ENCODE measurements at places on chromosomes 4 and X.

DNA sequence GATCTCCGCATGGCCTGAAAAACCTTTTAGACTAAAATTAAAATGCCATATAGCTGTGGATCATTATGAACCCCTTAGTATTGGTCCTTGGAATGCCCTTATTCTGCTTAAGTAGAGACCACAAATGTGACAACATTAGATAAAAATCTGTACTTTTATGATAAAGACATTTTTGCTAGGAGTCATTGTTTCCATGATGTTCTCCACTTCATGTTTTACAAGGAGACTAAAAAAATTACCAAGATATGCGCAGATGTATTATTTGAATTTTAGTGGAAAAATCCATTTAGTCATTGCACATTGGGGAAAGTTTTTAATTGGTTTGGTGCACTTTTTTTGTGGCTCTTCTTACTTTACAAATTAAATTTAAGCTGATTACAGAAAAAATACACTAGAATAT lies 85.1 kb upstream of the HPRT1 start:
- no peak for DNase-seq

DNA sequence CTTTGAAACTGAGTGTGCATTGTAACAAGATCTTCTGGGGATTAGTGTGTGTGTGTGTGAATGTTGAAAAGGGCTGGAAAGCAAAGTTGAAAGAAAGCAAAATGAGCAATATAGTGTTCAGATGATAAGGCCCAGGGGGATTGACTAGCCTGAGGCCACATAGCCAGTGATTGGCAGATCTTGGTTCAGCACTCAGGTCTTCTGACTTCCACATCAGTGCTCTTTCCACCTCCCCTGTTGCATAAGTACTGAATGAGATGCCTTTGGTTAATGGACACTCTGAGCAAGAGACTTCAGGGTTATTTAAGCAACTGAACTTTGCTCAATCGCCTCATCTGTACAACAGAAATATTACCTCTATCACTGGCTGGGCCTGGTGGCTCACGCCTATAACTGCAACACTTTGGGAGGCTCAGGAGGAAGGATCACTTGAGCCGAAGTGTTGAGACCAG lies 120.4 kb downstream of the TMEM164 start:
- no peak for DNase-seq

DNA sequence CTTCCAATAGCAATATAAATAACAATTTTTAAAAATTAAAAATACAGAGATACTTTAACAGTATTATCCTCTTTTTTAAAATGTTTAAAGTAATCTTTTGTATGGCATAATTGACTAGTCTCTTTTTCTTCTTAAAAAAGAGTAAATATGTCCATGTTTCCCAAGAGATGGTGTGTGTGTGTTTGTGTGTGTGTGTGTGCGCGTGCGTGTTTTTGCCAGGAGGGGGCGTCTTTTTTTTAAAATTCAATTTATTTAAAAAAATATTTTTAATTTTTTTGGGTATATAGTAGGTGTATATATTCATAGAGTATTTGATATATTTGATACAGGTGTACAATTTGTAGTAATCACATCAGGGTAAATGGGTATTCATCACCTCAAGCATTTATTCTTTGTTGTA lies 1073.7 kb downstream of the PCDH7 start:
- DNase-seq, result no peak

DNA sequence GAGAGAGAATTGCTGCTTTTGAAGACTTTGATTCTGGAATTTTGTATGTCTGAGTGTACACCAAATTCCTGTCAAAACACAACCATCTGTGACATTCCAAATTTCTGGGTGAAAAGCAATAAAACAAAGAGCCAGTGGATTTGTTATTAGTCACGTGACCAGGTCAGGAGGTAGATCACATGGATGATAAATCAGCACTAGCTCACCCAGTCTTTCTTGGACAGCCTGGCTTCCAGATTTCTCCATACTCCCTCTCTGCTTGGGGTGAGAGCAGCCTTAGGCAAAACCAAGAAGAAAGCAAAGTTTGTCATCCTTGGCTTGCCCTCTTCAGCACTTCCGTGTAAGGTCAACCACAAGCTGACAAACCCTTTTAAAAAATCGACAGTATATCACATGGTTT lies 194.2 kb downstream of the CLCN4 start:
- no peak for DNase-seq

- DNase-seq, result no peak
These were observed 81.7 kb downstream of the ZC4H2 start for GRCh38 chrX:64894454-64895038.

GRCh38 chrX:2450681-2451080 lies 50.1 kb downstream of the DHRSX start:
- DNase-seq, result no peak

- no peak for DNase-seq
These were observed 29.8 kb downstream of the PIGG start for GRCh38 chr4:528835-529234.

DNA sequence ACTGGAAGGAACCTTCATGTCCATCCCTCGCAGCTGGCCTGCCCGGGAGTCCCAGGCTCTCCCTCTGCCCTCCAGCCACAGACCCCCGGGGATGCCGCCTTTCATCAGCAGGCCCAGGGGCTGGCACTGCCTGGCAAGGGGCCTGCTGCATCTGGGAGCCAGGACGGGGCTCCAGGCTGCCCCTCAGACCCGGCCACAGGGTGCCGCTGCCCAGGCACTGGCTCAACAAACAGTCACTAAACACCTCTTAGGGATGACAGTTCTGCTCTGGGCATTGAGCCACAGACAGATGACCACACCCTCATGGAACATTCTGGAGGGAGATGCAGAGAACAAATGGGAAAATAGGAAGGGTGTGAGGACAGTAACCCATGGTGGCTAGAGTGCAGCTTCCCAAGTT lies 109.3 kb downstream of the HMX1 start:
- no peak for DNase-seq

DNA sequence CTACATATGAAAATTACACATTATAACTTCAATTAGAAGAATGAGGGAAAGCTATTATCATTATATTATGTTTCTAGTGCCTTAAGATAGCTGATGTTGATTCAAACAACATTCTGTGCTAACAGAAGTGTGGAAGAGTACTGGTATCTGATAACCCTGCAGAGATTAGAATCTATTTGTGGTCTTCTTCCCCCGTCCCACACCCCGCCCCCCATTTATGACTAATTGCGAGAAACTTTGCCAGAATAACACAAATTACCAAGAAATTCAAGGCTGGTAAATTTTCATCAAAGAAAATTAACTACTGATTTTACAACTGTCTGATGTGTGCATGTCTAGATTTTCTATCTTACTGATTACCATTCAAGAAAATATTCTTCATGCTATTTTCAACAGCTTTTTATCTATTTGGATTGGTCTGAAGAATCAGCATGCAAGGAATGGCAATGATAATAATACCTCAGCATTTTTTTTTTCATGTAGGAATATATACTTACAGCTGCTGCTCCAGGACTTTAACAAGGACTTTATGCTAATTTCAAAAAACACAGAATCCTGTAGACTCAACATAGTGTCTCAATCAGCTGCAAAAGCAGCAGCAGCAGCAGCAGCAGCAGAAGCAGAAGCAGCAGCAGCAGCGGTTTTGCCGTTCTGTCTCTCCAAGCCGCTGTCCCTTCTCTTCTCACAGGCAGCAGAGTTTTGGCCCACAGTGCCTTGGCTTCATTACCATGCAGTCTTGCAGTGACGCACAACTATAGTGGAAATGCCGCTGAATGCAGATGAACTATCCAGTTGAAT lies 126.7 kb downstream of the FRYL start:
- DNase-seq, result no peak

GRCh38 chrX:107750861-107751445 lies 24.6 kb downstream of the TSC22D3 start:
- DNase-seq, result no peak

DNA sequence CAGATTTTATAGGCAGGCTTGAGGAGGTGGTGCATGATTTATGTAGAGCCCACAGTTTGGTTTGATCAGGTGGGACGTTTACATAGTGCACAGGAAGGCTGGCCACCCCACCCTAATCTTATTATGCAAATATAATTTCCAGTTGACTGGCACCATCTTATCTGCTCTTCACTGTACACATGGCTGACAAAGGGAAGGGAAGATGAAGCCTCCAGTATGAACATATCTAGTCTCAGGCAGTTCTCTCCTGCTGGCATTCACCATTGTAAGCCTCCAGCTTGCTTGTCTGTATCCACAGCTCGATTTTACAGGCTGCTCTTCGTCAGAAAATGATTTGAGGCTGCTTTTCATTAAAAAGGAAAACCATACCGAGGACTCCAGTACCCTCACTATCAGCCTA lies 278.3 kb downstream of the TECRL start:
- DNase-seq, result no peak

GRCh38 chrX:124476562-124476961 lies 130.2 kb downstream of the SH2D1A start:
- DNase-seq, result no peak

- DNase-seq, result no peak
These were observed 167.5 kb upstream of the BOD1L1 start for GRCh38 chr4:13794819-13795565.

DNA sequence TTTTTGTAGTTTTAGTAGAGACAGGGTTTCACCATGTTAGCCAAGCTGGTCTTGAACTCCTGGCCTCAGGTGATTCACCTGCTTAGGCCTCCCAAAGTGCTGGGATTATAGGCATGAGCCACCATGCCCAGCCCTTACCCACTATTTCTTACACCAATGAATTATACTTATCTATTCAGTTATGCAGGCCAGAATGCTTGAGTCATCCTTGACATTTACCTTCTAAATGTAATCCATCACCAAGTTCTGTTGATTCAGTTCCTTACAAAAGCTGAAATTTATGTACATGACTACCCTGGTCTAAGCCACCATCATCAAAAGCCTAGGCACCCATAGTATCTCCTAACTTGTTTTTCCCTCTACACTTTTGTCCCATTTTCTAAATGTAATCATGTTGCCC lies 585.7 kb downstream of the IL15 start:
- DNase-seq, result no peak

- DNase-seq, result no peak
These were observed 12.2 kb downstream of the ITIH6 start for GRCh38 chrX:54785901-54786300.

DNA sequence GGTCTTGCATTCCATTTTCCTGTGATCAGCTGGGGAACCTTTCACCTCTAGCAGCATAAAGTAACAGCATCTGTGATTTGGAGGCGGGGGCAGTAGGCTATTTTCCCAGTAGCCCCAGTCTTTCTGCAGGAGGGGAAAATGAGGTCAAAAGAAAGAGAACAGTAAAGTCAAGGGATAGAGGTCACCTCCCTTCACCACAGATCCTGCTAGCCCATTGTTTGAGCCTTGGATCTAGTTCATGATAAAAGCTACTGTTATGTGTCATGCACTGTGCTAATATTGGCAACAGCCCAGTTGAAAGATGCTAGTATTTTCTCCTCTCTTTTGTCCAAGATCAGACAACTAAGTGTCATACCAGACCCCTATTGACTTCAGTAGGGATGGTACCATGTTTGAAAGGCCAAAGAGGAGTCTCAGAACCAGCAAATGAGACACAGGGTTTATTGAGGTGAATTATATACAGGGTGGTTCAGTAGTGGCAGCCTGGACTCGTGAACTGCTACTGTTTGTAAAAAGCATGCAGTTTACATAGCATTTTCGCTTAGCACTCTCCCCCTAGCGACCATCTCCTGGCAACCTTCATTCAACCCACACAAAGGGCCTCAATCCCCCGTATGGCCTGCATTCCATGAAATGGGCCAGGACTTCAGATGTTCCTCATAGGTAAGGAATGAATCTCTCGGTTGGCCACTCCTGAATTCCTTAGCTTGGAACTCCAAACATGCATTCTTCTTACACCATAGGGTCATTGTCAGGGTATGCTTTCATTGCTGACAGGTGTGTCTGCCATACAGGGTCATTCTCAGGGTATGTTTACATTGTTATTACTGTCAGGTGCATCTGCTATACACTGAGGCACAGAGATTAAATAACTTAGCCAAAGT lies 170.0 kb upstream of the FRMPD4 start:
- DNase-seq, result no peak

GRCh38 chr4:52643785-52644244 lies 15.3 kb downstream of the USP46 start:
- no peak for DNase-seq

GRCh38 chrX:7614616-7615015 lies 228.4 kb upstream of the VCX start:
- no peak for DNase-seq

GRCh38 chrX:122440832-122441231 lies 743.2 kb upstream of the GRIA3 start:
- no peak for DNase-seq

DNA sequence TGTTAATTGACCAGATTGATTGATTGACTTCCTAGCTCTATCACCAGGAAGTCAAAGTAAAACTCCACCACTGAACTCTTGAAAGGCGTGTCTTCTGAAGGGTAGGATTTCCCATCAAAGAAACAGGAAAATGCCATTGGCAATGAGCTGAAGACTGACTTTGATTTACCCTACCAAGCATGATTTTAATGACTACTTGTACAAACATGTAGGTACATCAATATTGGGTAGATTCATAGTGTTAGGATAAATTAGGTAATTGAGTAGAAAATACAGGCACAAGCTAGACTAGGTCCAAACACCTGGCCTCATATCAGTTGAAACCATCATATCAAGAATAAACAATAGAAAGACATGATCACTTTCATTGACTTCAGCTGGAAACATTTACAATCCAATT lies 53.2 kb upstream of the ATXN3L start:
- DNase-seq, result no peak

- DNase-seq, result no peak
These were observed 114.9 kb upstream of the FAM9B start for GRCh38 chrX:9148615-9149399.

DNA sequence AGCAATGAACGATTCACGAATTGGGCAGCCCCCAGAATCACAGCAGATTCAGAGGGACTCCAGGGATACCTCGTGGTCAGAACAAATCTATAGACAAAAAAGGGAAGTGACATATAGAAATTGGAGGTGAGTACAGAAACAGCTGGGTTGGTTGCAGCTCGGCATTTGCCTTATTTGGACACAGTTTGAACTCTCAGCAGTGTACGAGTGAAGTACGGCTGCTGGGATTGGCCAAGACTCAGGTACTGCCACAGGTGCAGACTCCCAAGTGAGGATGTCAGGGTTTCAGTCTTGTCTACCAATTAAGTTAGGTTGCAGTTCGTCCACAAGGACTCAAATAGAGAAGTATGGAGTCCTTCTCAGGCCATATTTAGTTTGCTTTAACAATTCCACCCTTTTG lies 28.2 kb downstream of the HTT-AS start:
- DNase-seq, result no peak

- DNase-seq, result no peak
These were observed 689 bp upstream of the TMA16 start for GRCh38 chr4:163493643-163494359.

- DNase-seq, result no peak
These were observed 57.7 kb upstream of the SPANXB1 start for GRCh38 chrX:140944710-140945109.
